ENCODE measurements at places on chromosomes 2 and 18. TPM values are rescaled to one million over a fixed set of nuclear protein-coding genes. Genes with fewer than 3 reads are reported as not detected.

GRCh38 chr2:218035463-218036100, 32.8 kb upstream of the TNS1 start:
- H3K4me1 ChIP-seq: peaks cover 28% of the 10 kb centered on the region
- H3K4me3 ChIP-seq: no peak overlapping the region

DNA sequence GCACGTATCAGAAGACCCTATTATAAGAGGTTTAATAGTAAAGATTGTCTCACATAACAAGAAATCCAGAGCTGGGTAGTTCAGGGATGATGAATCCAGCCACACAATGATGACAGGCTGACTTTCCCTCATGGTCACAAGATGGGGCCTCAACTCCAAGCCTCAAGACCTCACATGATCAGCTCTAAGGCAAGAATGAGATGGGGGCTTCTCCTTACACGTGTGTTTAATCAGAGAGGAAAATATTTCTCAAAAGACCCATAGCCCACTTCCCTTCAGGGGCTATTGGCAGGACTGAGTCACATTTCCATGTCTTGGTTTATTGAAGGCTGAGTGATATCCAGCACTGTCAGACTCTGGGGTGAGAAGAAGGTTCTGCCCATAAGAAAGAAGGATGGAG, 100.2 kb upstream of the FOSL2 start:
- H3K27ac ChIP-seq: no peak overlapping the region
- no peaks in the 10 kb centered on the region for H3K36me3 ChIP-seq
- DNase-seq: no peak
- H3K4me3 ChIP-seq: no peak overlapping the region
- H3K27me3 ChIP-seq: no peaks in the 10 kb centered on the region

GRCh38 chr2:129801575-129801974, 177.9 kb upstream of the RAB6C start:
- H3K4me1 ChIP-seq: no peaks in the 10 kb centered on the region
- no peak for DNase-seq
- no peaks in the 10 kb centered on the region for H3K36me3 ChIP-seq
- no peak overlapping the region for H3K27ac ChIP-seq

The UBXN4 gene
- total RNA-seq: 126 TPM
